ENCODE measurements at places on chromosomes 7 and 10. TPM values are rescaled to one million over a fixed set of nuclear protein-coding genes. Genes with fewer than 3 reads are reported as not detected.

GPC2 gene
- total RNA-seq = 44.8 TPM

LRGUK gene
- 3.6 TPM for total RNA-seq

SVOPL gene
- 1.1 TPM for total RNA-seq

ZDHHC4 gene
- total RNA-seq = 50.2 TPM

ASB10 gene
- total RNA-seq = not detected

Measured in H1 (cell line).